ENCODE measurements at places on chromosomes 13 and 19. TPM values are rescaled to one million over a fixed set of nuclear protein-coding genes. Genes with fewer than 3 reads are reported as not detected.

- peak; percentile 55 for DNase-seq
Measured at GRCh38 chr13:22114630-22115311, 443.9 kb downstream of the FGF9 start.

- no peak for DNase-seq
Measured at GRCh38 chr19:16197188-16197621, 506 bp upstream of the AP1M1 start.

DNA sequence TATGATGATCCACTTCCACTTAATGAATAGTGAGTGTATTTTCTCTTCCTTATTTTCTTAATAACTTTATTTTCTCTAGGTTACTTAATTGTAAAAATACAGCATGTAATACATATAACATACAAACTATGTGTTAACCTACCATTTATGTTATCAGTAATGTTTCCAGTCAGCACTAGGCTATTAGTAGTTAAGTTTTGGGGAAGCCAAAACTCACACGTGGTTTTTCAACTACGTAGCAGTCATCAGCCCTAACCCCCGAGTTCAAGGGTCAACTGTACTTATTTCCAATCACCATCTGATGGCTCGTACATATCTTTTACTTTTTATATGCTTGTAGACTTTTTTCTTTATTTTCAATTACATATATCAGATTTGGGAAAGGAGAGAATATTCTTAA, 95.7 kb downstream of the TNFSF13B start:
- DNase-seq: no peak

GRCh38 chr13:38419312-38419873, 69.7 kb downstream of the UFM1 start:
- no peak for DNase-seq

GRCh38 chr13:106570299-106570852, 2.4 kb upstream of the ARGLU1 start:
- DNase-seq: peak; percentile 38

GRCh38 chr19:46717716-46718143, 816 bp upstream of the PRKD2 start:
- DNase-seq: no peak

- no peak for DNase-seq
Measured at GRCh38 chr13:63297163-63297562, 1881.5 kb upstream of the PCDH20 start.

GRCh38 chr19:328025-328505, 16.5 kb downstream of the MIER2 start:
- no peak for DNase-seq

GRCh38 chr13:35343417-35343816, 133.1 kb downstream of the MAB21L1 start:
- no peak for DNase-seq

- no peak for DNase-seq
Measured at GRCh38 chr19:18013210-18014111, 5.5 kb downstream of the ARRDC2 start.

GRCh38 chr19:49912965-49913685, 15.9 kb upstream of the ATF5 start:
- DNase-seq: no peak

GRCh38 chr19:681029-682019, 5.1 kb downstream of the FSTL3 start:
- DNase-seq: peak; percentile 89

GRCh38 chr19:55697069-55697440, 22.0 kb downstream of the EPN1 start:
- DNase-seq: no peak

- no peak for DNase-seq
Measured at GRCh38 chr13:29537736-29538651, 57.5 kb downstream of the SLC7A1 start.

GRCh38 chr19:4759388-4760284, 31.9 kb upstream of the FEM1A start:
- peak; percentile 93 for DNase-seq

- no peak for DNase-seq
Measured at GRCh38 chr19:51467864-51468544, 9.8 kb upstream of the SIGLEC8 start.

The IL17D gene
- polyA plus RNA-seq: 31.3 TPM

The FLT3 gene
- polyA plus RNA-seq: 0.16 TPM

The TRPC4 gene
- polyA plus RNA-seq: 0.71 TPM

The LRRC63 gene
- 0.09 TPM for polyA plus RNA-seq

The ZNF526 gene
- polyA plus RNA-seq: 5.9 TPM

The CEACAM3 gene
- polyA plus RNA-seq: 0.12 TPM

The SHISA7 gene
- polyA plus RNA-seq: 0.09 TPM

The ZC3H4 gene
- 18.8 TPM for polyA plus RNA-seq

The SIAH3 gene
- polyA plus RNA-seq: 0.31 TPM
